ENCODE measurements at places on chromosomes 3 and 15. TPM values are rescaled to one million over a fixed set of nuclear protein-coding genes. Genes with fewer than 3 reads are reported as not detected.

OIP5 gene
- 8.4 TPM for polyA plus RNA-seq

IGSF10 gene
- 15.3 TPM for polyA plus RNA-seq

LRRC49 gene
- polyA plus RNA-seq: 10.4 TPM

DNA sequence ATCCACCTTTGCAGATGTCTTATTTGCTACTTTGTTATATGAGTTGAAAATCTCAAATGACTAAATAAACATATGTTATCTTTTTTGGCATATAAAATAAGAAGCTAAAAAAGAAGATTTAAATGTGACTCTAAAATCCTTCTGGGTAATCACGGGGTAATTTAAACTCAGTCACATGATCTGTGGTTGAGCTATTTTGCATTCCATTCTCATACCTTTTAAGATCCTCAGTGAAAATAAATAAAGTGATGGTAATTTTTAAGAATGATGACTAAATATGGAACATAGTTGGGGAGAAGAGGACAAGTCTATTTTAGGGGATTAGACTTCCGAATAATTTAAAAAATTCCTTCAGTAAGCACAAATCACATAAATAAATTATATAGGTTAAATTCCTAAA lies 1076.8 kb downstream of the TUSC7 start:
- DNase-seq: no peak

GRCh38 chr3:135869439-135870105 lies 96.0 kb upstream of the PPP2R3A start:
- DNase-seq: no peak

DNA sequence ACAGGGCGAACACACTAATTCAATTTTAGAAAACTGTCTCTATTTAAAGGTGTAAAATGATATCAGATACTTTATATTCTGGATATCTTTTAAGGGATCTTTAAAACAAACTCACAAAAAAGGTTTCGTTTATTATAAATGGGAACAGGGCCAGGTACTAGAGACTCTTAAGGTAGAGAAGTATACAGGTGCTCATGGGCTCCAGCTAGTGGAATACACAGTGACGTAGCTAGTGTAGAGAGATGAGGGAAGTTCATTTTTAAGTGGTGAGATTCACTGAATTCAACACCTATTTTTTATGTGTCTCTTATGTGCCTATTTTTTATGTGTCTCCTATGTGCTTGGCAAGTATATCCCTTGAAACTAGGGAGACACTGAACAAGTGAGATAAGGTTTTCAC lies 132.7 kb upstream of the FAM3D start:
- no peak for DNase-seq

- no peak for DNase-seq
Observed at GRCh38 chr15:70351391-70351790, 253.7 kb upstream of the TLE3 start.

DNA sequence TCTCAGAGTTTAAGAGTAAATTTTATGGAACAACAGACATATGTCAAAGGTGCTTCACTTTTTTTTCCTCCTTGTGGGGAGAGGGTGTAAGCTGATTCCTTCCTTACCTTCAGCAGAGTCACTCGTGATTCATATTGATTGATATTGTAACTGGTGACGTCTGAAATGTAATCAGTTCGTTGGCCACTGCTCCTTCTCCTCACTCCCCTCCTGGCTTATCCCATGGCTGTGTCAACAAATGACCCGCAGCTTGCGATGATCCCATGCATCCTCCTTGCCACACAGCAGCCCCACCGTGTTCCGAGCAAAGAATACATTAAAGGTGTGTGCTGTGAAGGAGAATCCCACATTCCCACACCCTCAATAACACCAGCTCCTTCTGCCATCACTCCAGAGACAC lies 7.3 kb downstream of the MGLL start:
- no peak for DNase-seq

DNA sequence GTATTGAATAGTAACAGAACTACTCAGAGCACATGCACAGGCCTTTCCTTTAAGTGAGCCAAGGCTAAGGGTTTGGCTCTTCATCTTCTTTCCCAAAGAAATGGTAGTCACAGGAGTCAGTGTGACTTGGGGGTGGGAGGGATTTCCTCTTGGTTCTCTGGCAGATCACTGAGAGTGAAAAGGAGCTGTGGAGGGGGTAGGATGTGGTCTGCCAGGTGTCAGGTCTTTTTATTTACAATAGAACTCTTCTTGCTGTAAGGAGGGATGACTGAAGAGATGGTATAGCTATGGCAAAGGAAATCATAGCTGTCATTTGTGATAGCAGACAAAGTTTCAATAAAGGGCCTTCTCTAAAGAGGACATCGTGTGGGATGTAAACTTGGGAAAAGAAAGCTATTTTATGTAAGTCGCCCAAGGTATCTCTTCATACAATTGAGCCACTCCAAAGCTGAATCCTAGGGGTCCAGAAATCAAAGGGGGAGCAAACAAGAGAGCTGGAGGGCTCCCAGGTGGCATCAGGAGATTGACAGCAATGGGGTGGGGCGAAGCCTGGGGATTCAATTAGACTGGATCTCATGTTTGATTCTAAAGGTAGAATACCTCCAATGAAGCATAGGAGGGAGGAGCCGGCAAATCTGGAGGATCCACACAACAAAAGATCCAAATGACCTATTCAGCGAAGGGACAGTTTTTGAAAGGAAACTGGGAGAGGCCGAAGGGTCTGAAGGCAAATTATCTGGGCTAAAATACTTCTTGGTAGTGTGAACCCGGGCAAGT lies 20.0 kb upstream of the CHD2 start:
- DNase-seq: no peak

DNA sequence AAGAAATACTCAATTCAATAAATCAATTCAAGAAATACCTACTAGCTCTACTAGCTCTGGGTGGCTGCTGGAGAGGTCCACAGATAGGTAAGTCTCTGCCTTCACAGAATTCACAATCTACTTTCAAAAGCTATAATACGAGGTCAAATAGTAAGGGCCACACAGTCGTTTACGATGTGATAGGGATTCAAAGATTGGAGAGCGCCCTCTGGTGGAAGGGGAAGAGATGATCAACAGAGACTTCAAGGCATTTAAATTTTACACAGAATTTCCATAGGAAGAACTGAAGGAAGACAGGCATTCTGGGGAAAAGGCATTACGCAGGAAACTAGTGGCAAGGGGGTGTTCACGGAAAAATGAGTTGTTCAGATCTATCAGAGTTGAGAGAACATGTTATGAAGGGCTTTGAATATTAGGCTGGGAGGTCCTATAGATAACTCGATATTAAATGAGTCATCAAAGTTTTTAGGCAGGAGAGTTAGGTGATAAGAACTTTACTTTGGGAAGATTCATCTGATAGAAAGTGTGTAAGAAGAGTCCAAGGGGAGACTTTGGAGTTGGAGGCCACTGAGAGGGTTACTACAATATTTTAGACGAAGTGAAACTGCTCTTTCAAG lies 128.8 kb downstream of the FRMD5 start:
- DNase-seq: peak; percentile 8

GRCh38 chr3:184129012-184129411 lies 6.1 kb upstream of the EIF2B5 start:
- DNase-seq: peak; percentile 44

GRCh38 chr3:129003578-129004112 lies 2.5 kb downstream of the EFCC1 start:
- DNase-seq: peak; percentile 80

DNA sequence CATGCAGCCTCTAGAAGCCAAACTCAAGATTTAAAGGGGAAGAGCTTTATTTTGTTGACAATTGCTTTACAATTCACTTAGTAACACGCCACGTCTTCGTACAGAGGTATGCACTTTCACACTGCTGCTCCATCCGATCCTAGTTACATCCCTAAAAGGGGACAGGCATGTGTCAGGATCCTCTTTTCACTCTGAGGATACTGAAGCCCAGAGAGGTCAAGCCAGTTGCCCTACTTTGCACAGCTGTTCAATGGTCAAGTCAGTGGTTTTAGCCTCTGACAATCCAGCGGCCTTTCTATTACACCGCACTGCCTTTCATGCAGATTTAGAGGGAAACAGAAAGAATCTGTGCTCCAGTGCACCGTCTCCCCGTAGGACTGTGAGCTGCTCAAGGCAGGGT lies 44.9 kb upstream of the CHRNB4 start:
- no peak for DNase-seq

- DNase-seq: no peak
Observed at GRCh38 chr3:121574449-121574848, 6.7 kb downstream of the ARGFX start.

GRCh38 chr15:25184356-25185155 lies 229.8 kb downstream of the SNRPN start:
- no peak for DNase-seq

DNA sequence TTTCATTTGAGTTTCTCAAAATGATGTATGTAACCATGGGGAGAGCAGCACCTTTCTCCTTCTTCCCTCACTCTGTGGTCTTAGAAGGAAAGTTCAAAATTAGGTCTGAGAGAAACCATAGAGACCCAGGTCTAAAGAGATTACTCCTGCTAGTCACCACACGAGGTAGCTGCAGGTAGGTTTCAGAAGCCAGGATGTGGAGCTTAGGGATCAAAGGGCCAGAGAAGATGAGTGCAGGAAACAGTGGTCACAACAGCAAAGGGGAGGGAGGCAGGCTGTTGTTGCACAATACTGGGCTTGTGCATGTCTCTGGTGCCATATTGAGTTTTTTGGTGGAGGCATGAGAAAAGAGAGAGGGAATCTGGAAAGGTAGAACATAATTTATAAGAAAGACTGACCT lies 583.6 kb downstream of the AGBL1 start:
- no peak for DNase-seq

DNA sequence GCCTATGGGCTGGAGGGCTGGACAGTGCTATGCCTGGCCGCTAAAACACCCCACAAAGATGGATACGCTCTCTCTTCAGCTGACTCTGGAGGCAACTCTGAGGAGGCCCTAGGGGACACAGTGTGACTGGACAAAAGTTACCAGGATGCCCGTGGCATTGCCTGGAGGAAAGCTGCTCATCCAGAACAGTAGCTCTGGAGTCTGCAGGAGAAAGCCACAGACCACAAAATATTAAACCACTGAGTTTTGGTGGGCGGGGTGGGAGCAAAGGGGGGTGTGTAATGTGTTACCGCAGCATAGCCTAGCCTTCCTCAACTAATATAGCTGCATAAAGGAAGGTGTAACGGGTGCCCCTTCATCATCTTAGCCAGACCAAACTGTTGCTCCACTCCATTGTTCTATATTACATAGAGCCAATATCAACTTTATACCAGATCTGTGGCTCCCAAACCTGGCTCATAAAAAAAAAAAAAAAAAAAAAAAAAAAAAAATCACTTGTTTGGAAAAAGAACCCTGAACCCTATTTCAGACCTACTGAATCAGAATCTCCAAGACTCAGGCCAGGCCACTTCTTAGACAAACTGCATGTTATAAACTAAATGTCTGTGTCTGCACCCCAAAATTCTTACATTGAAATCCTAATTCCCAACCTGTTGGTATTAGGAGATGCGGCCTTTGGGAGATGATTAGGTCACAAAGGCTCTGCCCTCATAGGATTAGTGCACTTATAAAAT lies 132.6 kb downstream of the TNIK start:
- DNase-seq: no peak

Measured in SK-N-SH (cell line).